ENCODE measurements at places on chromosomes 5 and 9.

DNA sequence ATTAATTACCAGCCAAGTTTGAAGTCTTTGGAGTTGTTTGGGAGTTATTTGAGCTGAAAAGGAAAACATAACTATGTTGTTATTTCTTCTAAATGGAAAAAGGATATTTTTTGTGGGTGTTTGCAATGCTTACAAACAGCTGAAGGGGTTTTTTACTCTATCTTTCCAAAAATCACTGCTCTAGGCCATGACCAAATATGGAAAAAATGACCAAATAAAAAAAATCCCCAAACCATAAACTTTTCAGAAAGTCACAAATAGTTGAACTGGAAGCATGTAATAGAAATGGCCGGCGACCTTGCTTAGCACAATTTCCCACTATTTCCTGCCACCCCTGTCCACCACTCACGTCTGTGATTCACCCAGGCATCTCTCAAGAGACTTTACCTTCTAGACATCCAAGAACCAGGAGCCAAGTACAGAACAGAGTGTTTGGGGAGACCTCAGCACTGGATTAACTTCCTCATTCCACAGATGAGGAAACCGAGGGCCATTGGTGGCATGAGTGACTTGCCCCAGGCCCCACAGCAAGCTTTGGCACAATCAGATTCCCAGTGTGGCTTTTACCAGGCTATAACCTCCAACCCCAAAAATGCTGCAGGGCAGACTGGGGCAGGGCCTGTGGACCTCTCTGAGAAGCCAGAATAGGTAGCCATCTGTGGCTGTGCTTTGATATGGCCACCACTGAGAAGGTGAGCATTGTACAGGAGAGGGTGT, 84.5 kb downstream of the NRG2 start:
- no peak for ATAC-seq

DNA sequence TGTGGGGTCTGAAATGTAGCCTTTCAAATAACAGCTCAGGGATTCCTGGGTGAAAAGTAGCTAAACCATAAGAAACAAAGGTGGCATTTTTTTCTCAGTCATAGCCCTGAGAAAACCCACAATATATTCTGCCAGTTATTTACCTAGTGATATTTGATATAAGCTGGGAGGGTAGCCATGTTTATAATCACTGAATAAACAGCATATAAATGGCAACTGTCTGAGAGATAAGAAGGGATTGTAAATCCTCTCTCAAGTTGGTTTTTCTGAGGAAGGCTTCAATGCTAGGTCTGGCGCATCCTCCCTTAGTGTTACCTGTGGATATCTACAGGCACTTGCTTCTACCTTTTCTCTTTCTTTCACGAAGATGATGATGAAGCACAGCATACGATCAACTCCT, 1080.5 kb upstream of the DMAC1 start:
- no peak for ATAC-seq

- ATAC-seq: peak; percentile 48
These were observed 1.1 kb upstream of the JADE2 start for GRCh38 chr5:134524272-134524825.

GRCh38 chr9:84866396-84867175, 197.1 kb downstream of the NTRK2 start:
- ATAC-seq: no peak

DNA sequence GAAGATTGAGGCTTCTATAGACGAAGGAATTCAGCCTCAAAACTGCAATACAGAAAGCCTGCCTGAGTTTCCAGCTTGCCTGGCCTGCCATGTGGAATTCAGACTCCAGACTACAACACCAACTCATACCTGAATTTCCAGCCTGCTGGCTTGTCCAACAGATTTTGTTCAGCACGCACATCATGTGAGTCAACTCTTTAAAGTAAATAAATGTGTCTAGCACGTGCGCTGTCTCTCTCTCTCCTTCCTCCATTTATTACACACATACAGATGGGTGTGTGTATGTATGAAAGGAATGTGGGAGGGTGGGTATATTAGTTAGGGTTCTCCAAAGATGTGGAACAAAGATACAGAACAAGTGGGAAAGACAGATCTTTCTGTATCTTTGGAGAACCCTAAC, 82.4 kb upstream of the TAS2R1 start:
- no peak for ATAC-seq

- no peak for ATAC-seq
These were observed 746.7 kb upstream of the C9orf72 start for GRCh38 chr9:28319981-28320380.

DNA sequence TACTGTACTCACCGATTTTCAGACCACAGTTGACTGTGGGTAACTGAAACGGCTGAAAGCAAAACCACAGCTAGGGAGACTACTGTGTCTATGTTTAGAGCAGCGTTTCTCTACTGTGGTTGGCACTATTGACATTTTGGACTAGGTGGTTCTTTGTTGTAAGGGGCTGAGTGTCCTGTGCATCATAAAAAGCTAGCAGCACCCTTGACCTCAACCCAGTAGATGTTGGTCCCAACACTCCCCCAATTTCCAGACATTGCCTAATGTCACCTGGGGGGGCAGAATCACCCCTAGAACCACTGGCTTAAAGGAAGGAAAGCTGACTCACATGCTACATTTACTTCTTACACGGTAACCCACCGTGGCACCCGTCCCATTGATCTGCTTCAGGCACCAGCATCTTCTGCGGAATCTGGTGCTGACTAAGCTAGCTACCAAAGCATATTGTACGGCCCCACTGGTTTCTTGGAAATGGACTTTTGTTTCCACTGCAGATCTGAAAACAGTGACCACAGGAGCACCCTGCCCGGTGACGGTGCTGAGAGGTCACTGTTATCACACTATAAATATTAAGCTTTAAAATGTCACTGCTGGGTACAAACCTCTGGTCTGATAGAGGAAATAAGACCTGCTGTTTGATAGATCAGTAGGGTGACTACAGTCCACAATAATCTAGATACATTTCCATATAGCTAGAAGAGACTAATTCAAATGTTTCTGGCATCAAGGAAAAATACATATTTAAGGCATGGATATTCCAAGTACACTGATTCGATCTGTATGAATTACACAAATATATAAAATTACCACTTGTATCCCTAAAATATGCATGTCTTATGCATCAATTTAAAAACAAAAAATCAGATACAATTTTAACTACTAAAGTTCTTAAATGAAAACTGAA, 151.4 kb downstream of the HSD17B3 start:
- ATAC-seq: no peak

GRCh38 chr9:77680581-77680980, 32.5 kb upstream of the GNA14 start:
- no peak for ATAC-seq

GRCh38 chr9:114954956-114955582, 24.7 kb upstream of the TNFSF8 start:
- no peak for ATAC-seq

- no peak for ATAC-seq
These were observed 29.5 kb downstream of the NIM1K start for GRCh38 chr5:43221502-43221901.

DNA sequence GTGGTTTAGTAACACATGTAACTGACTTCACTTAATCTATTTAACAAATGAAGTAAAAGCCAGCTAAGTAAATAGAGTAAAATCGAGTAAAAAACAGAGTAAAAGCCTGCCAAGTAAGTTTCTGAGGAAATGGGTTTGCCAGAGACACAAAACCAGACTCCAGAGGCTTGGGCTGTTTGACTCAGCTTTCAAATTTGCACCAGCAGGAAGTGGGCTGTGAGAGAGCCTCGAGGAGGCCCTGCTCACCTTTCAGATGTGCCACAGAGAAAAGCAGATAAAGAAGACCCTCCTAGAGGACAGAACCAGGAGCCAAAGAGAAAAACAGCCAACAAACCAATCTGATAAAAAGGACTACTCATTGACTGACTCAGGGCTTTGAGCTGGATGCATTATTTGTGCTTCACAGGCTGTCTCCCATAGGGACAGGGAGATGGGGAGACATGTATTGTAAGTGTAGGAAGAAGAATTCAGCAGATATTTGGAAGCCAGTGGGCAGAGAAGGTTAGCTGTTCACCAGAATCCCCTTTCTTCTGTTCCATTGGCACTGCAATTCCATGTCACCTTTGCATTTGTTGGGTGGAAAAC, 14.4 kb upstream of the AMACR start:
- no peak for ATAC-seq

- ATAC-seq: no peak
These were observed 662.8 kb downstream of the PTPRD start for GRCh38 chr9:9949978-9950377.

GRCh38 chr5:155021842-155022241, 8.3 kb downstream of the KIF4B start:
- ATAC-seq: no peak

DNA sequence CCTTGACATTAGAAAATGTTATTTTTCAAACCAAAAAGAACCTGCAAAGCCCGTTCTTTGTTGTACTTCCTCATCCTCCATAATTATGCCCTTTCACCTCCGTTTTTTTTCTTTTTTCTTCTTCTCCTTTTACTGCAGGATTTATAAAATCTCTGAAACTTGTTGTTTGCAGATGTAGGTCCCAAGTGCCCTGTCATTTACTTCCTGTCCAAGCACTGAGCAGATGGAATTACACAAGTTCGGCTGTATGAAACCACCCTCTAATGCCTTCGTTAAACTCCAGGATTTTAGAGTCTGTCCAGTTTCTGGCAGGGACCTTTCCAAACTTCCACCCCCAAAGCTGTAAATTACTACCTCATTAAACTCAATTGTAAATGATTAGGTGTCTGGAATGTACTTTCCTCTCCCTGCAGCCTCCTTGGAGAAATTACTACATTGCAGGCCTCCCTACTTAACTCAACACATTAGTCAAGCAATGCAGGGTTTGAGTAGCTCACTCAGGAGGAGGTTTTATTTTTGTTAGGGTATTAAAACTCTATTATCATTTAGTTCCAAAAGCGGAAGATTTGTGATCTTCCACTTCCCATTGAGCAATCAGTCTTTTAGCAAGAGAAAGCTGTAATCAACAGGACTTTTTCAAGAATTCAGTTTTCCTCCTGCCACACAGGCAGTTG, 125.6 kb upstream of the LPAR1 start:
- ATAC-seq: peak; percentile 72

- no peak for ATAC-seq
These were observed 339.6 kb downstream of the TRIM36 start for GRCh38 chr5:114830114-114830513.

GRCh38 chr5:104146652-104147051, 584.1 kb upstream of the NUDT12 start:
- no peak for ATAC-seq

GRCh38 chr5:64775291-64775690, 6.6 kb downstream of the CWC27 start:
- no peak for ATAC-seq

GRCh38 chr5:76601470-76601869, 21.7 kb downstream of the F2RL2 start:
- no peak for ATAC-seq

- ATAC-seq: no peak
These were observed 190.1 kb downstream of the GADD45G start for GRCh38 chr9:89794918-89795317.

DNA sequence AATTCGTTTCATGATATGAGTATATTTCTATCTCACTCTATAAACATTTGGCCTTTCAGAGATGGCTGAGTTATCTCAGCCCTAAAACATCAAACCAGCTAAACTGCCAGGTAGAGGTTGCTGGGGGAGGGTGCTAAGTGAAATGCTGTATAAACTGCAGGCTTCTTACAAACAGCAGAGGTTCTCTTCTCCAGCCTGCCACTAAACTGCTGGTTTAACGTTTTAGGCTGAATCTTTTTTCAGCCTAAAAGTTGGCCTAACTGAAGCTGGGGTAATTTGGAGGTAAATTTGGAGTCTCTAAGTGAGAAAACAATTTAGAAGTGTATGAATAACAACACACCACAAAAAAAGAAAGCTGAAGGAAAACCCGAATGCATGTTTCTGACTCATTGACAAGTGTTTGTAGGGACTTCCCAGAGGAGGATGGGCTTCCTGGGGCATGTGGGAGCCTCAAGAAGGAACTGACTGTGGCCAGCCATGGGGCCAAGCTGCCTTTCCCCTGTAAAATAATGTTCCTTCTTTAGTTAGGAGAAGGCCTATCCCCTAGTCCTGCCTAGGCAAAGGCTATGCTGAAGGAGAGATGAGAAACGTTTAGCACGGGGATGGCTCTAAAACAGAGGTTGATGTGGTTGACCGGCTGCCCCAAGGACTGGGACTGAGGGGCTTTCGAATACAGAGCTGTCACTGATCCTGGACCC, 44.3 kb downstream of the SLC28A3 start:
- no peak for ATAC-seq

GRCh38 chr5:14495301-14495700, 86.3 kb upstream of the OTULINL start:
- ATAC-seq: no peak

DNA sequence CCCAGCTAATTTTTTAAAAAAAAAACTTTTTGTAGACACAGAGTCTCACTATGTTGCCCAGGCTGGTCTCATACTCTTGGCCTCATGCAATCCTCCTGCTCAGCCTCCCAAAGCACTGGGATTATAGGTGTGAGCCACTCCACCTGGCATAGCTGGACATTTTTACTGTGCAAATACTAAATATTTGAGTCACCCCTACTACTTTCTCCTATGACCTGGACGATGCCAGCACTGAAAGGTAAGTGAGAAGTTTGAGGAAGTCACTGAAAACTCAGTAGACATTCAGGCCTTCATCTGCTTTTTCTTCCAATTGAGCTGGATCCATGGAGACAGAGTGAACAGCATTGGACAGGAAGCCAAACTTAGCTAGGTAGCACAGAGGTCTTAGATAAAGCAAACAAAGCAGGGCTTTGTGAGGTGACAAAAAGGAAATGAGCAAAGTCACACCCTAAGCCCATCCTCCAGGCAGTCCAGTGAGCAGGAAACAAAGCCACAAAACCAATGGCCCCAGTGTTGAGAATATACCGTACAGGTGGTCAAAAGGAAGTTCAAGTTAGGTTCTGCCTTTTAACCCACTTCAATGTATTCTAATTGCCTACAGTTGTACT, 192.6 kb upstream of the RASA1 start:
- no peak for ATAC-seq

- no peak for ATAC-seq
These were observed at the start of gene NR5A1 for GRCh38 chr9:124506931-124507879. Gene NR5A1 (minus strand): TSS chr9:124507399. CDS start chr9:124503395, 4,004 bp downstream.

- ATAC-seq: no peak
These were observed 50.8 kb upstream of the PCSK1 start for GRCh38 chr5:96483878-96484277.

- ATAC-seq: no peak
These were observed 10.3 kb upstream of the LAMC3 start for GRCh38 chr9:130998597-130999244.

DNA sequence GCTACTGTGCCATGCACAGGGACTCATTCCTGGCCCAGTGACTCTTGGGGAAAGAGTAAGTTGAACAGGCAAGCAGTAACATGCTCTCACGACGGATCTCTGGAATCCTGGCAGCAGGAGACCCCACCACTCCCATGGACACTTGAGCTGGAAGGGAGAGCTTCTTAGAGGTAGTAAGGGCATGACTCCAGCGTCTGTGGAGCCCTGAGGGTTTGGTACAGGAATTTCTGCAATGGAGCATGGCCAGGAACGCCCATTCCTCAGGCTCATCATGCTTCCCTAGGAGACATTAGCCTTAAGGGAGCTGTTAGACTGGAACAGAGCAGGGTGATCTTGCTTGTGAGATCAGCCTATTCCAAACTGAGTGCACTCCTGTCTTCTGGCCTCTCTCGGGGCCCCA, 212.9 kb downstream of the MAT2B start:
- ATAC-seq: no peak

GRCh38 chr9:547314-547713, 294.2 kb upstream of the DMRT1 start:
- ATAC-seq: no peak

Measured in gastroesophageal sphincter (tissue), 4 donors.